Hindlimb muscle (tissue), 1 donor: ENCODE measurements at places on chromosomes 6 and 20.
A peak's percentile ranks its signal among the peaks of the same experiment; 100 is the strongest.

- no peak for DNase-seq
These were observed 61.6 kb downstream of the RPRD1B start for GRCh38 chr20:38095017-38095686.

- no peak for DNase-seq
These were observed 140.2 kb upstream of the MMS22L start for GRCh38 chr6:97423190-97423589.

- DNase-seq: peak; percentile 45
These were observed 53.5 kb upstream of the CEP85L start for GRCh38 chr6:118704915-118705314.

DNA sequence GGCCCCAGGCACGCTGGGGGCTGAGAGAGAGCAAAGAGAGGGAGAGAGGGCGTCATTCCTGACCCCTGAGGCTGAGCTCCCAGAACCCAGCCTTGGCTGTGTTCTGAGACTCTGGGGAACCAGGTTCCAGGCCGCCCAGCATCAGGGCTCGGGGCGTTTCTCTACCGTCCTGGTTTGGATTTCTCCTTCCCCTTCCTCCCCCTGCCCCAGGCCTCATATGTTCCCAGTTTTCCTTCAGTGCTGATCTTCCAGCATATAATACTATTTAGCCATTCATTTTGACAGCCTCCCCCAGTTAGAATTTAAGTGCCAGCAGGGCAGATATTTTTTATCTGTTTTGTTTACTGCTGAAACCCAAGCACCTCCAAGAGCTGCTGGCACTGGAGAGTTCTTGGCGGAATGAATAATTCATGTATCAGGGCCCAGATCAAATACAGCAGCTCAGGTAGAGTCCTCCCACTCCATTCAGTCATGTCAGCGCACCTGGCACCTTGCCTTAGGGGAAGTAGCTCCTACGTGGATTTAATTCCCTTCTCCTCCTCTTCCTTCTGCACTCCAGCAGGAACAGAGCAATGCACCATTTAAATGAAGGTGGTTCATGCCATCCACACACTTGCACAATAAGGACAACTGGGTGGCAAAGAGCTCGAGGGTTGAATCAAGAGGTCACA, 23.4 kb upstream of the FRMD1 start:
- DNase-seq: no peak

DNA sequence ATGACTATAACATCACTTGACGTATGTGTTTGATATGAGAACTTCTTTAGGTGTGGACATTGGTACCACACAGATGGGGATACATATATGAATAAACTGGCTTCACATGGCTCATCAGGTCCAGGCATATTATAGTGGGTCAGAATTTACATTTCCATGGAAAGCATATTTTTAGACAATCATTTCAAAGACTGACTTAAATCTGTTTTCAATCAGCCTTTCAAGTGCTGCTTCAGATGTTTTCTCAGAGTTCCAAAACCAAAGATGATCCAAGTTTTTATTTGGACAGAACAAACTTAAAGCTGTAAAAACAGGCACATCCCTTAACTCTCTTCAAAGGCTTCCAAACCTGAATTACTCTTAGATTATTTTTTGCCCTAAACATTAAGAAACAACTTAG, 88.1 kb downstream of the PRSS35 start:
- peak; percentile 32 for DNase-seq

GRCh38 chr6:166024252-166024651, 143.4 kb downstream of the TBXT start:
- no peak for DNase-seq

GRCh38 chr6:153449279-153449678, 318.2 kb upstream of the RGS17 start:
- DNase-seq: no peak

DNA sequence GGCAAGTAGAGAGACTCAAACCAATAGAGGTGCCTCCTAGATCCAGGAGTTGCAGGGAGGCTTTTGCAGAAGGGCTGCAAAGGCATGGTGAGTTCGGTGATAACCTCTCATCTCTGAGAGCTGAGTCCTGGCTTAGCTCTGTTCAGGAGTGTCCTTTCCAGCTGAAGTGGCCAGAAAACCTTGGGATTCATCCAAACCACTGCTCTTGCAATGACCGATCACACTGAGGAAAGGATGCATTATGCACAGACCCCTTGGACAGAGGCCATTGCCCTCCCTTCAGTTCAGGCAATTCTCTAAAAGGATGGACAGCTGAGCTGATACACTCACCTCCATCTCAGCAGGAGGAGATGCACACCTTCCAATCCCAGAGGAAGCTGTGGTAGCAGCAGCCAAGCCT, 158.8 kb upstream of the ENPP5 start:
- DNase-seq: no peak

- no peak for DNase-seq
These were observed 4.3 kb downstream of the PROCR start for GRCh38 chr20:35176132-35176531.

- DNase-seq: no peak
These were observed 43.6 kb downstream of the KIAA1755 start for GRCh38 chr20:38216746-38217595.

DNA sequence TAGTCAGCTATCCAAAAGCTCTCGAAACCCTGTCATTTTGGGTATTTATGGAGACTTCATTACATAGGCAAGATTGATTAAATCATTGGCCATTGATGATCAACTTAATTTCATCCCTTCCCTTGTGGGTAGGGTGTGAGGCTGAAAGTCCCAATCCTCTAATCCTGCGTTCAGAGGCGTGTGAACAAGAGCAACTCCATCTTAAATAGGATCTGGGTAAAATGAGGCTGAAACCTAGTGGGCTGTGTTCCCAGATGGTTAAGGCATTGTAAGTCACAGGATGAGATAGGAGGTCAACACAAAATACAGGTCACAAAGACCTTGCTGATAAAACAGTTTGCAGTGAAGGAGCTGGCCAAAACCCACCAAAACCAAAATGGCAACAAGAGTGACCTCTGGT, 641.7 kb upstream of the GJE1 start:
- no peak for DNase-seq

GRCh38 chr6:48098923-48099322, 12.1 kb downstream of the PTCHD4 start:
- peak; percentile 21 for DNase-seq

- no peak for DNase-seq
These were observed 343.7 kb downstream of the HAO1 start for GRCh38 chr20:7596541-7596940.

- no peak for DNase-seq
These were observed 3.0 kb downstream of the NR2E1 start for GRCh38 chr6:108168501-108169463.

DNA sequence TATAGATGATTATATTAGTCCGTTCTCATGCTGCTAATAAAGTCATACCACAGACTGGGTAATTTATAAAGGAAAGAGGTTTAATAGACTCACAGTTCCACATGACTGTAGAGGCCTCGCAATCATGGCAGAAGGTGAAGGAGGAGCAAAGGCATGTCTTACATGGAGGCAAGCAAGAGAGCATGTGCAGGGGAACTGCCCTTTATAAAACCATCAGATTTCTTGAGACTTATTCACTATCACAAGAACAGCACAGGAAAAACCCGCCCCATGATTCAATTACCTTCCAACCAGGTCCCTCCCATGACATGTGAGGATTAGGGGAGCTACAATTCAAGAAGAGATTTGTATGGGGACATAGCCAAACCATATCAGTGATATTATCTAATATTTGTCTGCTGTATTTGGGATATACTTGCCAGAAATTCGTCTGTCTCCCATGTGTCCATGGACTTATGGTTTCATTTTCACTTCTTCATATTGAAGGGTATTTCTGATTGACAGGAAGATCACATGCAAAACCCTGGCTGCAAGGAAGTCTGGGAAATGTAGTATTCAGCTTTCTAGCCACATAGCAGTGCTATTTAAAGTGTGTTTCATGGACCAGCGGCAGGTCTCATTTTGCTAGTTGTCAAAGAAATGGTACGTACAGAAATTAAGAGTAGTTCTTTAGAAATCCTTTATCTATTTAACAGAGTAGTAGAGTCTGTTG, 50.5 kb upstream of the PAK5 start:
- no peak for DNase-seq

DNA sequence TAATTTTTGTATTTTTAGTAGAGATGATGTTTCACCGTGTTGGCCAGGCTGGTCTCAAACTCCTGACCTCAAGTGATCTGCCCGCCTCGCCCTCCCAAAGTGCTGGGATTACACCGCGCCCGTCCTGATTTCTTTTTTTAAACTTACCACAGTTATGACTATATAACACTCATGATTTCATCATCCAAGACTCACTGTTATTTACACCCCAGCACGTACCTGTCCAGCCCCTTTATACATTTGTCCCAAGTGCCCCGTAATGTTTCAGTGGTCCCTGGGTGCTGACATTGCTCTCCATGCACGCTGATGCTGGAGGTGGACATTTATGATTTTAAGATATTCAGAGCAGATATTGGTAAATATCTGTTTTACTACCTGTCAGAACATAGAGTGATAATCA, 219.9 kb upstream of the GMDS start:
- no peak for DNase-seq

GRCh38 chr6:31734247-31734820, 2.0 kb downstream of the CLIC1 start:
- no peak for DNase-seq

- no peak for DNase-seq
These were observed 48.2 kb upstream of the BLCAP start for GRCh38 chr20:37575884-37576283.

GRCh38 chr6:91730710-91731109, 1143.8 kb upstream of the MAP3K7 start:
- DNase-seq: no peak

DNA sequence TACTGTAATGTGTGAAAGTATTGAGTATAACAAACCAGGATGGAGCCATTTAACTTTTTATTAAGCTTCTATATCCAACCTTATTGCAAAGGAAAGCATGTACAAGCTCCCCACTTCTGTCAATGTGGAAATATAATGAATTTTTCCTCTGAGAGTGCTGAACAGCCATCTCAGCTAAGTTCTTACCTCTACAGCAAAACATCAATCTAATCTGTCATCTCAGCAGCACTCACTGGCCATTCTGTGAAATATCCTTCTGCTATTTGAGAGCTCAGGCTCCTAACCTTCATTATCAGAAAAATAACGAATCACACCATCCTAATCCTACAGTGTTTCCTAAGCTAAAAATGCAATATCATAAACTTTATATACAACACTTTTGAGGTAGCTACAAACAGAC, 194.0 kb upstream of the RNF217 start:
- DNase-seq: no peak

DNA sequence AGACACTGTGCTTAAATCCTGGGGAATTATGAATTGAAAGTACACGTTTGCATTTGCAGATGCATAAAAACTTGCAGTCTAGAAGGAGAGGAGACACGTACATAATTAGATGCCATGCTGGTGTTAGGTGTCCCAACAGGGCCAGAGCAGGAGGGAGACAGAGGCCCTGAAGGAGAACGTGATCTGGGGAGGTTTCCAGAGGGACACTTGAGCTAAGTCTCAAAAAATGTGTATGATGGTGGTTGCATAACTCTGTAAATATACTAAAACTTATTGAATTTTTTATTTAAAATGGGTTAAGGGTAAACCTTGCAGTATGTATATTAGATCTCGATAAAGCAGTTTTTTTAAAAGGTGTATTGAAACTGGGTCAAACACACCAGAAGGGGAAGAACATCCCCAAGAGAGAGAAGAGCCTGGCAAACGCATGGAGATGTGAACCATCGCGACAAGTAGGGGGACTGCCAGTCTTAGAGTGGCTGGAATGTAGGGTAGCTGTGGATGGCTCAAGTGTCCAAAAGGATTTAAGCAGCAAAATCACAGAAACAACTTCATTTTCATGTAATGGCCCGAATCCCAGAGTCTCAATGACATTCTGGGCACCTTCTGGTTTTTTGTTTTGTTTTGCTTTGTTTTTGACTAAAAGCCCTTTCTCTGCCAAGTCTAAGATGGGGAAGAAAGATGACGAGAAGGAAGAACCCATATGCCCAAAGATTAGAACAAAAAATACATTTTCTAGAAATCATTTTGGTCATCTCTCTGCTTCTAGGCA, 15.3 kb downstream of the TRAF3IP2 start:
- DNase-seq: no peak

DNA sequence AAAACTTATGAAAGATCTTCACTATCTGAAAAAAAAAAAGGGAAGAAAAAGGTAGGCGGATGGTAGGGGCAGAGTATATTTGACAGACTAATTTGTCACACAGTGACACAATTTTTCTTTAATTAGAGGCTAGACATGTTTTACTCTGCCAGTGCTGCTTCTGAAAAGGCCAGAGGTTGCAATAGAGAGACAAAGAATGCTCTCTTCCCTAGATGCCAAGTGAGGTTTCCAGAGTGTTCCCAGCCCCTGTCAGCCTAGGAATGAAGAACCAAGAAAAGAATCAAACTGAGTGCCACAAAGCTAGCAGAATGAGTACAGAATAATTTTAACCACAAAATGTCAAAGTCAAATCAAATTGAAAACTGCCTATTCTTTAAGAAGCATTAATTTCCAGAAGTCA, 13.0 kb downstream of the PNISR start:
- DNase-seq: no peak

DNA sequence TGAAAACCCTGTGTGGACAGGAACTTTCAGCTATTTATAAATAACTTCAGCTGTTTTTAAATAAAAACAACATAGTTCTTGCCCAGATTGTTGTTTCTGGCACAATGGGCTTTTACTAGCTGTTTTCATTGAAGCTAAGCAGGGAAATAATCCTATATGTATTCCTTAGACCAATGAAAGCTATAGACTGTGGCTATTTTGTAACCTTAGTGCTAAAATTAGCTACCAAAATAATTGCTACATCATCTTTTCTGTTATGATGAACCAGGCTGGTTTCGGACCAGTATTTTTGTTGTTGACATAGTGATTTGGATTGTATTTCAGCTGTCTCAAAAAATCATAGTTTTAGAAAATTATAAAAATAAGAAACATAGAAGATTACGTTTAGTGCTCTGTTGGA, 13.7 kb downstream of the PHF3 start:
- DNase-seq: no peak

- DNase-seq: no peak
These were observed 78.9 kb downstream of the ELOVL5 start for GRCh38 chr6:53269827-53270226.

GRCh38 chr6:14063756-14064155, 53.8 kb upstream of the CD83 start:
- peak; percentile 31 for DNase-seq

DNA sequence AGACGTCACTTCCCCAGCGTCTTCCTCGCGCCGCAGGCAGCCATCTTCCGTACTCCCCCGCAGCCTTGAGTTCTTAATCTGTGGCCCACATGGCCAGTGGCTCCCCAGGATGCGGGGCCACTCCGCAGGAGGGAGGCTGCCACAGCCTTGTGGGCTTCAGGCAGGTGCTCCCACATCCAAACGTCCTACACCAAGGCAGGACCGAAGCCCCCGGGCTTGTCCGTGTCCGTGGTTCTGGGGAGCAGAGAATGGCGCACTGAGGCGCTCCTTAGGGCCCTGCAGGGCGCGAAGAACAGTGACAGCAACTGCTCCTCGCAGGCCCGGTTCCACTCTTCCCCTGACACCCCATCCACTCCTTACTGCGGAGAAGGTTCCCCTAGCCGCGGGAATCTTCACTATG, 755.8 kb downstream of the PRIM2 start:
- no peak for DNase-seq
